ENCODE measurements at places on chromosomes 1 and 21. TPM values are rescaled to one million over a fixed set of nuclear protein-coding genes. Genes with fewer than 3 reads are reported as not detected.

- H3K36me3 ChIP-seq, result no peaks in the 10 kb centered on the region
- no peaks in the 10 kb centered on the region for H3K4me1 ChIP-seq
Observed at GRCh38 chr1:234253732-234254131, 119.5 kb upstream of the COA6 start.

DNA sequence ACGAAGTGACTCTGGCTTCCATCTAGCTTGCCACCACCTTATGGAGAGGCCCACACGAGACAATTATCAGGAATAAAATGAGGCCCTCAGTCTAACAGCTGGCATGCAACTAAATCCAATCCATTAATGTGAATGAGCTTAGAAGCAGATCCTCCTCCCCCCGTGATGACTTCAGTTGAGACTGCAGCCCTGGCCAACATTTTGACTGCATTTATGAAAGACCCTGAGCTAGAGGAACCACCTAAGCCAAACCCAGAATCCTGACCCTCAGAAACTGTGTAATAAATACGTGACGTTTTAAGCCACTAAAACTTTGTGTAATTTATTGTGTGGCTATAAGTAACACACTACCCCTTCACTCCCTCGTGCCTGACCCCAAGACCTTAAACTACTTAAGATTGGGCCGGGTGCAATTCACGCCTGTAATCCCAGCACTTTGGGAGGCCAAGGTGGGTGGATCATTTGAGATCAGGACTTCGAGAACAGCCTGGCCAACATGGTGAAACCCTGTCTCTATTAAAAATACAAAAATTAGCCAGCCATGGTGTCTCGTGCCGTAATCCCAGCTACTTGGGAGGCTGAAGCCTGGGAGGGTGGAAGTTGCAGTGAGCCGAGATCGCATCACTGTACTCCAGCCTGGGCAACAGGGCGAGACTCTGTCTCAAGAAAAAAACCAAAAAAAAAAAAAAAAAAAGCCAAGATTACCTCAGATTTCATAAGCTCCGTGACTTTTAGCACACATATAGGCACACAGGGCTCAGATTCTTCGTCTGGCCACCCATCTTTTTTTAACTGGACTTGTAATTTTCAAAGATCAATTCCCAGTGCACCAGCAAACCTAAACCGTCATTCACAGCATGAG, 72.5 kb downstream of the ENAH start:
- no peak for DNase-seq
- H3K4me3 ChIP-seq, result no peak overlapping the region
- no peak overlapping the region for H3K27ac ChIP-seq
- no peaks in the 10 kb centered on the region for H3K4me1 ChIP-seq

KIRREL1 gene
- 30.7 TPM for total RNA-seq

LRRC8B gene
- total RNA-seq, result 15.0 TPM

RPTN gene
- not detected for total RNA-seq

GRCh38 chr1:43858324-43858723, 75.3 kb upstream of the ARTN start:
- H3K27ac ChIP-seq, result peak overlapping the region; percentile 61
- DNase-seq, result peak; percentile 99
- H3K27me3 ChIP-seq, result no peaks in the 10 kb centered on the region
- no peaks in the 10 kb centered on the region for H3K36me3 ChIP-seq
- no peak overlapping the region for H3K4me3 ChIP-seq
- peaks cover 39% of the 10 kb centered on the region for H3K4me1 ChIP-seq

LAMC2 gene
- total RNA-seq, result 105 TPM

GRCh38 chr1:109639841-109640184, 16.1 kb upstream of the GSTM4 start:
- H3K4me1 ChIP-seq, result peaks cover 28% of the 10 kb centered on the region
- no peaks in the 10 kb centered on the region for H3K27me3 ChIP-seq
- no peak for DNase-seq

TMEM125 gene
- total RNA-seq, result 55.6 TPM

DNA sequence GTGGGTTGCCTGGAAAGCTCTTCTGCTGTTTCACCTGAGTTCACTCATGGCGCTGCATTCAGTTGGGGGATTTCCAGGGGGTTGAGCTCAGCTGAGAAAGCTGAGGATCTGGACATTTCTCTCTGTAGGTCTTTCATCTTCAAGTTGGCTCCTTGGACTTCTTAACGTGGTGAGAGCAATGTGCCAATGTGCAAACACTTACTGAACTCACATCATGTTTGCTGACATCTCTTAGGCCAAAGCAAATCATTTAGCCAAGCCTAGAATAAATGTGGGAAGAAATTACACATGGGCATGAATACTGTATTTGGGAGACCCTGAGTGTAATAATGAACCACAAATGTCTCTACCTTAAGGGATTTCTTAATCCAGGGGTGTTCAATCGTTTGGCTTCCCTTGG, 42.7 kb upstream of the SLC22A15 start:
- H3K4me3 ChIP-seq, result no peak overlapping the region
- no peak overlapping the region for H3K27ac ChIP-seq
- H3K27me3 ChIP-seq, result no peaks in the 10 kb centered on the region
- H3K4me1 ChIP-seq, result 0 out of 2 replicates have a peak, but pooled peaks cover 5% of the 10 kb centered on the region

DNA sequence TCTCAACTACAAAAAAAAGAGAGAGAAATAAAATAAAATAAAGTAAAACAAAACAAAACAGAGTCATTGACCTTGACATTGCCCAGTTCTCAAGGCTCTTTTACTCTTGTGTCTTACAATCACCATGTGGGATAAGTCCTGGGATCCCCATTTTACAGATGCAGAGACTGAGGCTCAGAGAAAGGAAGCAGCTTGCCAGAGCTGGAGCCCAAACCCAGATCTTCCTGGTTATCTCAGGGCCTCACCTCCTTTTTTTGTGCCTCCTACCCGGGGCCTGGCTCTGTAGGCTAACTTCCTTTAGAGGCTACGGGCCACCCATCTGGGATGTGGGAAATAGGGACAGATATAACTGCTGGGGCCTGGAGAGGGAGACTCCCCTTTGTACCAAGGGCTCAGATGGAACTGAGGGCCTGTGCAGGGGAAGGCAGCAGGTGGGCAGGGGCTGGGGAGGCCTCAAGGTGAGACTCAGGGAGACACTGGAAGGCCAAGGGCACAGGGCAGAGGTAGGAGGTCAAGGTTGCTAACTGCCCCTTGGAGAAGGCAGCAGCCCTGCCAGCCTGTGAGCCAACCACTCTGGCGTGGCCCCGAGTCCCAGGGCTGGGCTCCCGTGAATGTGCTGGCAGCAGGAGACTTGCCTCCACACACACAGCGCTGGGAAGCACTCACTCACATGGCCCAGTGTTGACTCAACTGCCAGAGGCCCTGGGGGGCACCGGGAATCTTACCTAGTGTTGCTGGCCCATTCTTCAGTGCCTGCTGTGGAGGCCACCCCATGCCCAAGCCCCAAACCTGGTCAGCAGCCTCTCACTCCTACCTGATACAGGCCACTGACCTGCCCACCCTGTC, 6.5 kb upstream of the ECE1 start:
- DNase-seq, result no peak
- H3K4me3 ChIP-seq, result no peak overlapping the region
- H3K4me1 ChIP-seq, result peaks cover 46% of the 10 kb centered on the region
- H3K27me3 ChIP-seq, result no peaks in the 10 kb centered on the region
- peak overlapping the region; percentile 94 for H3K27ac ChIP-seq

- H3K36me3 ChIP-seq, result 0 out of 2 replicates have a peak, but pooled peaks cover 5% of the 10 kb centered on the region
- DNase-seq, result peak; percentile 86
- H3K27ac ChIP-seq, result peak overlapping the region; percentile 76
- no peaks in the 10 kb centered on the region for H3K27me3 ChIP-seq
Observed at GRCh38 chr1:185316163-185317033, 645 bp downstream of the IVNS1ABP start.

DNA sequence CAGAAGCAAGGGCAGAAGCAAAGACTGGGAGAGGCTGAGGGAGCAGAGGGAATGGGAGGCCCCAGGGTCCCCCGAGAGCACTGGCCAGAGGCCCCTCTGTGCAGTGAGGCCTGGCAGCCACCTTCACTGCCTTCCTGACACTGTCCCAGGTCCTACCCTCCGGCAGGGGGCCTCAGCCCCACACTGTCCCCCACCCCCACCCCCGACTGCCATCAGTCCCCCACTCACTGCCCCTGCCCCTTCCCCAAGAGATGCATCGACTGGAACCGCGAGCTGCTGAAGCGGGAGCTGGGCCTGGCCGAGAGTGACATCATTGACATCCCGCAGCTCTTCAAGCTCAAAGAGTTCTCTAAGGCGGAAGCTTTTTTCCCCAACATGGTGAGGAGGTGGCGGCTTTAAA, 13.0 kb upstream of the PADI6 start:
- no peak for DNase-seq
- no peak overlapping the region for H3K27ac ChIP-seq
- no peak overlapping the region for H3K4me3 ChIP-seq
- no peaks in the 10 kb centered on the region for H3K36me3 ChIP-seq
- H3K27me3 ChIP-seq, result no peaks in the 10 kb centered on the region
- H3K4me1 ChIP-seq, result no peaks in the 10 kb centered on the region

CNKSR1 gene
- total RNA-seq, result 33.4 TPM

DNA sequence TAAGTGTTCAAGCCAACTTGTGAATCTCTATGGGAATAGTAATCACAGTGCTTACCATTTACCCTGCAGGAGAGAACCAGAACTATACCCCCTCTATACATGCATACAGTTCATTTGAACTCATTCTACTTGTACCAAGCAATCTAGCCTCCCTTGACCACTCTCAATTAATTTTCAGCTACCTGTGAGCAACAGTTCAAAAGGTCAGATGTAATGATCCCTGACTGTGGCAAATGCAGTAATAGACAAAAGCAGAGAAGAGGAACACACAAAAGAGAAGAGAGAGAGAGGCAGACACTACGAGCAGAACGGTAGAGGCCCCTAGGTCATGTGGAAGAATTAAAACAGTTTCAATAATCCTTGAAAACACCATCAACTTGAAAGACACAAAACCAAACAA, 52.8 kb downstream of the FMO4 start:
- H3K4me3 ChIP-seq, result no peak overlapping the region
- H3K27ac ChIP-seq, result no peak overlapping the region
- H3K27me3 ChIP-seq, result no peaks in the 10 kb centered on the region
- no peaks in the 10 kb centered on the region for H3K4me1 ChIP-seq
- DNase-seq, result no peak

GRCh38 chr1:154483941-154484803, 17.8 kb upstream of the TDRD10 start:
- H3K4me1 ChIP-seq, result no peaks in the 10 kb centered on the region
- no peak overlapping the region for H3K27ac ChIP-seq
- peak; percentile 47 for DNase-seq
- peaks cover 34% of the 10 kb centered on the region for H3K27me3 ChIP-seq

DNA sequence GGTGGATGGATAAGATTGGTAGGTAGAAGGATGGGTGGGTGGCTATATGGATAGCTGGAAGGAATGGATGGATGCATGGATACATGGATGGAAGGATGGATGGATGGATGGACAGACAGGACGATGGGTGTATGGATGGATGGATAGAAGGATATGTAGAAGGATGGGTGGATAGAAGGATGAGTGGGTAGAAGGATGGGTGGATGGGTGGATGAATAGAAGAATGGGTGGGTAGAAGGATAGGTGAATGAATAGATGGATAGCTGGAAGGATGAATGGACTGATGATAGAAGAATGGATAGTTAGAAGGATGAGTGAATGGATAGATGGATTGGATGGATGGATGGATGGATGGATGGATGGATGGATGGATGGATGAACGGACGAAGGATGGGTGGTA, 5.0 kb downstream of the MASP2 start:
- no peaks in the 10 kb centered on the region for H3K27me3 ChIP-seq
- H3K27ac ChIP-seq, result no peak overlapping the region
- DNase-seq, result no peak
- no peaks in the 10 kb centered on the region for H3K36me3 ChIP-seq

- no peak overlapping the region for H3K4me3 ChIP-seq
- H3K4me1 ChIP-seq, result no peaks in the 10 kb centered on the region
- DNase-seq, result no peak
Observed at GRCh38 chr1:212638492-212639151, 30.1 kb downstream of the ATF3 start.

DYNLT4 gene
- 4.3 TPM for total RNA-seq

HAO2 gene
- not detected for total RNA-seq

RIMS3 gene
- total RNA-seq, result 14.0 TPM

- H3K4me3 ChIP-seq, result no peak overlapping the region
- H3K36me3 ChIP-seq, result no peaks in the 10 kb centered on the region
- no peaks in the 10 kb centered on the region for H3K27me3 ChIP-seq
- no peak for DNase-seq
- H3K4me1 ChIP-seq, result peaks cover 20% of the 10 kb centered on the region
- no peak overlapping the region for H3K27ac ChIP-seq
Observed at GRCh38 chr1:39886757-39887231, 3.5 kb upstream of the TRIT1 start.

- DNase-seq, result peak; percentile 54
- peaks cover 25% of the 10 kb centered on the region for H3K4me1 ChIP-seq
- H3K36me3 ChIP-seq, result no peaks in the 10 kb centered on the region
- H3K4me3 ChIP-seq, result no peak overlapping the region
- no peaks in the 10 kb centered on the region for H3K27me3 ChIP-seq
Observed at GRCh38 chr1:227323171-227323966, 5.1 kb upstream of the CDC42BPA start.

GRCh38 chr1:164902491-164902890, 343.5 kb downstream of the PBX1 start:
- no peaks in the 10 kb centered on the region for H3K36me3 ChIP-seq
- no peak overlapping the region for H3K27ac ChIP-seq
- H3K27me3 ChIP-seq, result no peaks in the 10 kb centered on the region
- peaks cover 9% of the 10 kb centered on the region for H3K4me1 ChIP-seq
- DNase-seq, result no peak
- H3K4me3 ChIP-seq, result no peak overlapping the region

DNA sequence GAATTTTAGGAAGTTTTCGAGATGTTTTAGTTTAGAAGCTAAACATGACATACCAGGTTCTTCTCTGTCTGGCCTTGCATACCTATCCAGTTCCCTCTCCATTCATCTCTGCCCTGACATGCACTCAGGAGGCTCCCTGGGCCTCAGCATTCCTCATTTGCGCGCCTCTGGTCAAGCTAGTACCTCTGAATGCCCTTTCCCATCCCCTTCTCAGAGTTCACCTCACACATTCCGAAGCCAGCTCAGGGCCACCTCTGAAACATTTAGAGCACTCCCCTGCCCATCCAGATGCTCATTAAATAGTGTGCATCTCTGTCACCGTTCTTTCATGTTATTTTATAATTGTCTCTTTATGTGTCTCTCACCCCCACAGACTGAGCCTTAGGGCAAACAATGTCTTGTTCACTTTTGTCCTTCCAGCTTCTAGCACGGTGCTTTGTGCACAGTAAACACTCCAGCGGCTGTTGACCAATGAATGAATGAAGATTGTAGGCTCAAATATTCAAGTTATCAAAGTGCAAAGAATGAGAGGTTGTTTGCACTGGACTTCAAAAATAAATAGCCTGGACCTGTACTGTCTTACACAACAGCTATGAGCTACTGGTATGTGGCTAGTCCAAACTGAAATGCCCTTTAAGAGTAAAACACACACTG, 1.2 kb upstream of the DHCR24 start:
- peaks cover 18% of the 10 kb centered on the region for H3K36me3 ChIP-seq
- peak overlapping the region; percentile 96 for H3K4me3 ChIP-seq
- peaks cover 49% of the 10 kb centered on the region for H3K4me1 ChIP-seq
- DNase-seq, result peak; percentile 73
- H3K27ac ChIP-seq, result peak overlapping the region; percentile 79

Measured in PC-9 (cell line).